ENCODE measurements at places on chromosomes 3 and 15.
A peak's percentile ranks its signal among the peaks of the same experiment; 100 is the strongest.

DNA sequence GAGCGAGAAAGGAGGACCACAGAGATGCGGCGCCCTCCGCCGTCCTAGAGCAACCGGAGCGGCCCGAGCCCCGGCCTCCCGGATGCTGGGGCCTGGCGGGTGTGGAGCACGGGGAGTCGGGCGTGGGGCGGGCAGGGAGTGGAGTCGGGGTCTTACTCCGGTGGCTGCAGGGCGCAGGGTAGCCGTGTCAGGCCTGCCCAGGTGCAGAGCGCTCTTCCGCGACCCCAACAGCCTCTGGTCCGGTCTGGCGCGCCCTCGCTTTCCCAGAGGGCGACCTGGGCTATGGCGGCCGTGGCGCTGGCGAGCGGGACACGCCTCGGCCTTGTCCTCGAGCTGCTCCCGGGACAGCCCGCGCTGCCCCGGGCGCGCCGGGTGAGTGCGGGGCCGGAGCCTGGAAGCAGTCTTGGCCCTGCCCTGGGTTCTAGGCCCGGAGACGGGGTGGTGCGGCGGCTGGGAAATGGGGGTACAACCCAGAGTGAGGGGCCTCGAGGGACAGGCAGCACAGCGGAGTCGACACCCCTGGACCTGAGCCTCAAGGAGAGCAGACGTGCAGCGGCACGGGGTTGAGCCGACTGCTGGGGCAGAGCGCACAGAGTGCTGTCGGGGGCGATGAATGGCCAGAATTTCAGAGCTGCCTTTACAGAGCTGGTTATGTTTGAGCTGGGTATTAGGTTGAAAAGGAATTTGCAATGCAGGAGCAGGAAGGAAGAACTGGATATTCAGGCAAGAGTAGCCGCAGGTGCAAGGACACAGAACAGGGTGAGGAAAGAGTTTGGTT is at the start of gene ZNF662:
TSS of gene ZNF662 (plus strand) at position 73 of the 778 bp plus-strand sequence. CDS start 1,973 bp downstream, outside the sequence.
- DNase-seq = no peak

GRCh38 chr3:11769704-11770476 is 76.8 kb downstream of the TAMM41 start:
- no peak for DNase-seq

DNA sequence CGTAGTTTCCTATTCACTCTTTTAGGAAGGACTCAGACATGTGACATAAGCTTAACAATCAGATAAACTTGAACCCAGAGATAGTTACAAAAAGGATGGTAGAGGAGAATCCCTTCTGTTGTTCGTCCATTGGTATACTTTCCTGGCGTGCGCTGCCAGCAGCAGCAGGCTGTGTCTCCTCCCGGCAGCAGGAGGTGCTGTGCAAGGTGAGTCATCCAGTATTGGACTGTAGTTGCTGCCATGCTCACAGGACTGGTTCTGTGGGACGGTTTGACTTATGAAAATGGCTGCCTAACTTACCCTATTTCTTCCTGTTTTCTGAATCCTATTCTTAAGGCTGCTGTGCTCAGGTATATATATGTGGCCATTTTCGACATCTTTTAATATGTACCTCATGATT is 253.4 kb upstream of the LRRC3B start:
- no peak for DNase-seq

DNA sequence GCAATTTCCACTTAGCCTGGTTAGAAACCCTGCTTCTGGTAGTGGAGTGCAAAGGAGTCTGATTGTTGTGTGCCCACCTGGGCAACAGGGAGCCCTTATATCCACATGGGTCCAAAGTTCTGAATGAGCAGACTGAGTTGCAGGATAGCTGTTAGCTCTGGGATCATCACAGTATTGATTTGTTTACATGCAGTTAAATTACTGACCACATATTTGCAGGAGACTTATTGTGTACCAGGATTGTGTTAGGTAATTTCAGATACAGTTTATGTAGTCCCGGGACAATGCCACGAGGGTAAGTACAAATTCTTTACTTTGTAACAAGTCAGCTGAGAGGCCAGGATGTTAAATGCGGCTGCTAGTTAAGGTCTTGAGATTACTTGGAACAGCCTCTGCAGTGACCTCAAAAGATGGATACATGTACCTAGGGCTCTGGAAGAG is 18.8 kb downstream of the ARHGEF26 start:
- DNase-seq = no peak

DNA sequence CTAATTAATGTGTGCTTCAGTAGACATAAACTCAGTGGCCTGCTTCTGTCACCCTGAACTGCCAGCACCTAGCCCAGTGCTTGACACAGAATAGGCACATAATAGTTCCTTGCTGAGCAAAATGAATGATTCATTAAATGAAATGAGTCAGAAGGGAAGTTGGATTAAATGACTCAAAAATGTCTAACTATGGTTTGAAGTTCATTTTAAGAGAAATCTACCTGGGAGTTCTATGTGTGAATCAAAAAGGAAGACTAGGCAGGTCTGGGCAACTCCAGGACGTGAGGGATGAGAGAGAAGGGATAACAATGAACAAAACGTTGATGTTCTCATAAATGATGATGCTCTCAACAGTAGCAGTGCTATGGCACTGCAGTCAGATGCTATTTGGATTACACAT is 175.0 kb downstream of the CFAP20DC start:
- no peak for DNase-seq

DNA sequence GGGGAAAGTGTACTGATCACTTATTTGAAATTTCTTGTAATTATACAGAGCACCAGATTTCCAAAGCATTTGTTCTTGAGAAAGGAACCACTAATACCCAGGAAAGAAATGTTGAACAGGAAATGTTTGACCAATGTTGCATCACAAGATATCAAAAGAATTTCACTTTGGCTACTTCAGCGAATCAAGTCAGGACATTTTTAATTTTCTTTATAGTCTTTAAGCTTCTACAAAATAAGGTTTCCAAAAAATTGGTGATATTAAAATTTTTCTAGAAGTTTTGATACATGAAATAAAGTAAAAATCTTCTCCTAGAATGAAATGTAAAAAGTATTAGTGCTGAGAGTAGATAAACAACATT is 421.9 kb downstream of the MECOM start:
- DNase-seq = no peak

DNA sequence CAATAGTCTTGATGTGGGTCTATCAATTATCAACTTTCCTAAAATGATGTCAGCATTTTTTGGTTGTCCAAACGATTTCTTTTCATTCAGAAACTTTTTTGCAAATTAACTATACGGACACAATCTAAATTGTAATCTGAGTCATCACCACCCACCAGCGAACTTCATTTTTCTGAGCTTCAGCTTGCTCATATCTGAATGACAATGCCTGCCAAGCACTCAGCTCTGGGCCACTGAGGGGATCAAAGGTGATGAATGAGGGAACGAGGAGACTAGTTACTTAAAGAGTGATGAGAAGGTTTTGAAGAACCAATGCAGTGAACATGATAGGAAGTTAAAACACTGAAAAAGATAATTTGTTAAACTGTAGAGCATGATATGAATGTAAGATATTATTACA is 14.9 kb upstream of the TBC1D23 start:
- no peak for DNase-seq

- DNase-seq = no peak
These were observed 1.6 kb downstream of the RUVBL1 start for GRCh38 chr3:128122013-128122412.

DNA sequence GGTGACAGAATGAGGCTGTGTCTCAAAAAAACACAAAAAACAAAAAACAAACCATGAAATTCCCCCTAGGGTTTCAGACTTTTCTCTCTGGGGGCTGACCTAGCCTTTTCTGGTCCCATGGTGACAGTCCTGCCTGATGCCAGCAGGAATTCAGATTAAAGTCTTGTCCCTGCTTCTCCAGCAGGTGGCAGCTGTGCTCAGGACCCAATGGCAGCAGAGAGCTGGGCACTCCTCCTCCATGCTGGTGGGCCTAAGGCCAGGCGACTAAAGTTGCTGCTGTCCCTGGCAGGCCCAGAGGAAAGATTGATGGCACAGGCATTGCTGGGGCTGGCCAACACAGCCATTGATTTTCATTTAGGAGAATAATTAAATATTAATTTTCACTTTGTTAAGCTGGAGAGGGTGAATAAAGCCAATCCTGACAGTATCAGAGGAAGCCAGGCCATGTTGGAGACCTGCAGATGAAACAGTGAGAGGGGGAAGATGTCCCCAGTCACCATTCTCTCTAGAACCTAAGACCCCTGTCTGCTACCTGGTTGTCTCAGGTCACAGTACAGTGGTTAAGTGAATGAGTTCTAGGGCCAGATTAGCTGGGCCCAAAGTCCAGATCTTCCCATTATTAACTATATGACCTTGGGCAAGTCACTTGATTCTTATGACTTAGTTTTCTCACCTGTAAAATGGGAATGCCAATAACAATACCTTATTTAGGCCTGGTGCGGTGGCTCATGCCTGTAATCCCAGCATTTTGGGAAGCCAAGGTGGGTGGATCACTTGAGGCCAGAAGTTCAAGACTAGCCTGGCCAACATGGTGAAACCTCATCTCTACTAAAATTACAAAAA is 7.1 kb downstream of the CELF6 start:
- DNase-seq = peak; percentile 26

- no peak for DNase-seq
These were observed 105.5 kb upstream of the IL12A start for GRCh38 chr3:159882790-159883779.

DNA sequence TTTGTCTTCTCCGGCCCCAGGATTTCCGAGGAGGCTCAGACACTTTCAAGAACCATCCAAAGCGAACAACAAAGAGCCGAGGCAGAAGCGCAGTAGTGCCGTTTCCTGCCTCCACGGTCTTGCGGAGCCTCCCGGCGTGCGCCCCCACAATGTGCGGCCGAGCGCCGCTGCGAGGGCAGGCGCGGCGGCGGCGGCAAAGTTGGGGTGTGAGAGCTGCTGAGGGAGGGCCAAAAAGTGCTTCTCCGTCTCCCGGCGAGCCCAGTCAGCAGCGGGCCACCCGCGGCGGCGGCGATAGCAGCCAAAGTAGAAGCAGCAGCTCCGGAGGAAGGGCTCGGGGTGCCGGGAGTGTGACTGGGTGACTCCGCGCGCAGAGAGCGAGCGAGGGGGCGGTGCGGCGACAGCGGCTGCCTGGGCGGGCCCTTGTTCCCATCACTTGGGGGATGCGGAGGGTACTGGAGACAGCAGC is 749.1 kb downstream of the ROBO1 start:
- DNase-seq = no peak

- no peak for DNase-seq
These were observed 65.4 kb downstream of the TFRC start for GRCh38 chr3:196016485-196016884.

GRCh38 chr3:13105181-13105895 is 32.1 kb upstream of the IQSEC1 start:
- no peak for DNase-seq

GRCh38 chr3:187684444-187684843 is 14.2 kb upstream of the SST start:
- DNase-seq = no peak

DNA sequence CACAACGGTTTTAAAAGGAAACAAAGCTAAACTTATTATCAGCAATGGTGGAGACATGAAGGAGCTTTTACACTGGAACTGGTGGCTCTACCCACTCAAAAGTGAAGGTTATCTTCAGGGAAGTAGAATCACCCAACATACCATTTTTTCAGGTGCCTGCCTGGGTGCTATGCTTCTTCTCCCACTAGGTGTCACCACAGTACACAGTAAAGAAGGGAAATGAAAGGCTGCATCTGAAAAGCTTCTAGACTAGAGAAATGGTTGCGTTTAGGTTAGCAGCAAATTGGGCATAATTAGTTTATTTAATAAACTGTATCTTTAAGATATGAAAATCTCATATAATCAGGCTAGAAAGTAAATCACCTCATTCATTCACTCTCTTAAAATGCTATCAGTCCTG is 47.0 kb upstream of the SELENOK start:
- DNase-seq = no peak

GRCh38 chr3:10780243-10780642 is 35.8 kb upstream of the SLC6A11 start:
- no peak for DNase-seq

GRCh38 chr15:49313650-49314049 is 109.4 kb upstream of the FGF7 start:
- DNase-seq = no peak

- DNase-seq = no peak
These were observed 683.5 kb downstream of the NTRK3 start for GRCh38 chr15:87573039-87573438.

- DNase-seq = no peak
These were observed 46.5 kb downstream of the GUCA1C start for GRCh38 chr3:108907194-108907593.

GRCh38 chr3:35641331-35641730 is 2.0 kb downstream of the ARPP21 start:
- DNase-seq = no peak

Data from activated T-helper 1 cell treated with anti-CD3 and anti-CD28 coated beads, Interleukin-2, amount 50 U/mL, for 16 hours (primary cell).